ENCODE measurements at places on chromosomes 12 and 14. TPM values are rescaled to one million over a fixed set of nuclear protein-coding genes. Genes with fewer than 3 reads are reported as not detected.

GRCh38 chr12:104280717-104281458 is 22.7 kb upstream of the EID3 start:
- peak; percentile 70 for DNase-seq

GRCh38 chr12:109710747-109711595 is 2.7 kb upstream of the FAM222A start:
- peak; percentile 63 for DNase-seq

HAL gene
- not detected for total RNA-seq

- DNase-seq: no peak
These were observed 124.7 kb downstream of the GARIN6 start for GRCh38 chr12:99772274-99772673.

C12orf57 gene
- 311 TPM for total RNA-seq

ACOT6 gene
- not detected for total RNA-seq

DNA sequence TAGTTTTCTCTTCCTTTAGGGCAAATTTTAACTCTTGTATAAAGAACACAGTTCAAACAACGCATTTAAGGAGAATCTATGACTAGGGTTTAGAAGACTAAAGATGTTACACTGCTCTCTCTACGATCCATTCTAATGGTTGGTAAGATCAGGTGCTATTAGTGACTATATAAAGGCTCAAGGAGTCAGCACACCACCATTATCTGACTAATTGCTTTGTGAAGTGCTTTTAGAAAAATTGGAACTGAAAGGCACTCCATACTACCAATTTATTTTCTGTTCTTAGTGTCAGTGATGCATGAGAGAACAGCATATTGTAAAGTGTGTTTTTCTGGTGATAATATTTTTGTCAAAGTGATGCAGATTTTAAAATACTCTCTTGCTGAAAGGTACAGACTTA is 136.8 kb downstream of the SYT1 start:
- DNase-seq: no peak

DNA sequence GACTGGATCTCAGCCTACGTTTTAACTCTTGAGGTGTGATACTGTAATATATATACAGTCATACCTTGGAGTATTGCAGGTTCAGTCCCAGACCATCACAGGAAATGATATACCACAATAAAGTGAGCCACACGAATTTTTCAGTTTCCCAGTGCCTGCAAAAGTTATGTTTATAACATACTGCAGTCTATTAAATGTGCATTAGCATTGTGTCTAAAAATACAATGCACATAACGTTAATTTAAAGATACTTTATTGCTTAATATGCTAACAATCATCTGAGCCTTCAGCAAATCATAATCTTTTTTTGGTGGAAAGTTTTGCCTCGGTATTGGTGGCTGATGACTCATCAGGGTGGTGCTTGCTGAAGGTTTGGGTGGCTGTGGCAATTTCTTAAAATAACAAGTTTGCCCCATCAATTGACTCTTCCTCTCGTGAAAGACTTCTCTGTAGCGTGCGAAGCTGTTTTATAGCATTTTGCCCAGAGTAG is 18.9 kb downstream of the PYROXD1 start:
- DNase-seq: no peak

SYNDIG1L gene
- not detected for total RNA-seq

- DNase-seq: no peak
These were observed 83.4 kb downstream of the PDE3A start for GRCh38 chr12:20451761-20452160.

GRCh38 chr14:101980700-101981099 is 16.3 kb downstream of the DYNC1H1 start:
- peak; percentile 86 for DNase-seq

- peak; percentile 49 for DNase-seq
These were observed 764 bp downstream of the DYNLL1 start for GRCh38 chr12:120496413-120497340.

DNA sequence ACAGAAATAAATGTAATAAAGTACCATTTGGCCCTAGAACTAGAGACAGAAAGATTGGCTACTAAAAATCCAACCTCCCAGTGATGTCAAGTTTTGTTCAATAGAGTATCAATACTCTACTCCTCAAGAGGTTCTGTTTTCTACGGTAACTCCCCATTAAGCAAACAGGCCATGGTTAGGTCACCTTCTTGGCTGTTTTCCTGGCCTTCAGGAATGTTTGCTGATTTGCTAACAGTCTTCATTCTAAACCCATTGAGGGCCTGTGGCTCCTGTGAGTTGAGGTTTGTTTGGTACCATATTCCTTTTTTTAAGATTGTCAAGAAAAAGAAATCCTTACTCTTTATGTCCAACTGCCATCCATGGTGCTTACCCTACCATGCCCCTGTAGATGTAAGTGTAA is 1022.0 kb upstream of the TMEM132C start:
- peak; percentile 33 for DNase-seq

RNU4-1 gene
- total RNA-seq: not detected

Data from MG63 (cell line).